ENCODE measurements at places on chromosomes 3 and 15. TPM values are rescaled to one million over a fixed set of nuclear protein-coding genes. Genes with fewer than 3 reads are reported as not detected.
A peak's percentile ranks its signal among the peaks of the same experiment; 100 is the strongest.

DNA sequence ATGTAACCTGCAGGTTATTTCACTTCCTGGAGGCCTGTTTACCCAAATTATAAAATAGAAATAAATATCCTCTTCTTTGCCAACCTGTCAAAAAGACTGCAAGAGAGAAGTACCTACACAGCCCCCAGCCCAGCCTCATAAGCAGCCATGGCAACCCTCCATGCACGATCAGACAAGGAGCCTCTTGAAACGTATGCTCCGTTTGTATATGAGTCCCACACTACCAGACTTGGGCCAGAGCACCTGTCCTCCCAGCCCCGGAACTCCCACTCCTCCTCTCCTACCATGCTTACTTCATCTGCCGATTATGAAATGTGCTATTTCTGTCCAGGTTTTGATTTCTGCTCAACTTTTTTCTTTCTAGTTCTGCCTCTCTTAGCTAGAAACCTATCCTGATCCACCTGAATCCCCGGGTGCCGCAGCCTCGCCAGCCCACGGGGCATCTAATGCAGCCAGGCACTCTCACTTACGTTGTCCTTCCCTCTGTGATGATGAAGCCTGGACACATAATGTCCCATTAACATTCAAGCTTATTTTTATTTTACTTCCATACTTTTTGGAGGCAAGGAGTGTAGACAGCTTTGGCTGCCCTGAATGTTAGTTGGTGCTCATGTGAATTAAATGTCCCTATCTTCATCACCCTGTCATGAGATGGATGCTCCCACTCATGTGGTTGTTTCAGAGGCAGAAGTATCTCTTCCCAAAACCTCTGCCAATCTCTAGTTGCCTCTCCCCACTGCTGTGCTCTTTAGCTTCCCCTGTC is 73.8 kb downstream of the MB21D2 start:
- no peak for DNase-seq

DNA sequence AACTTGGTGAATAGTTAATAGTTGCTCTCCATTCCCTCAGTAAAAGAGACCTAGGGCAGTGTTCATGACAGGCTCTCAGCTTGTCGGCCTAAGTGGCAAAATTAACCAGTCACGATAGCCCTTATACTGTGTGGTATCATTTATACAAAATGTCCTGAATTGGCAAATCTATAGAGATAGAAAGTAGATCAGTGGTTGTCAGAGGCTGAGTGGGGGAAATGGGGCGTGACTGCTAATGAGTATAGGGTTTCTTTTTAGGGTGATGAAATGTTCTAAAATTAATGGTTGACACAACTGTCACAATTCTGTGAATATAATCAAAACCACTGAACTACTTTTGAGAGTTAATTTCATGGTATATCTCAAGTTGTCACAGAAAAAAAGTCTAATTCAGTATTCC is 20.9 kb downstream of the ARIH1 start:
- no peak for DNase-seq

GRCh38 chr15:58543664-58544335 is 112.0 kb downstream of the LIPC start:
- DNase-seq = no peak

- no peak for DNase-seq
Observed at GRCh38 chr3:155853214-155854140, 750 bp downstream of the SLC33A1 start.

DNA sequence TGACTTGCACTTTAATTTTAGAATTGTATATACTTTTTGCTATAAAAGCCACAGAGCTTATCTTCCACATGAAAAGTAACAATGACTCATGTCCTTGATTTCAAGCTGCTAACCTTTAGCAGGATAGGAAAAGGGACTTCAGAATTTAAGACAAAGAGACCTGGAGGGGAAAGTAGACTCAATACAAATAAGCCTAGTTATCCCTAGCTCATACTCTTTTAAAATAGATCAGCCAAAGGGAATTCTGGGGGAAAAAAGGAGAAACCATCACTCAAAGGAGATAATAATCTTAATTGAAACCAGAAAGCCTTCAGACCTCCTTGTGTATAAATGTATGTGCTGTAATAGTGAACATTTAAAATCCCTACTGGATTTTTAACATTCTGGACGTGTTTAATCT is 930.3 kb downstream of the NTRK3 start:
- no peak for DNase-seq

DNA sequence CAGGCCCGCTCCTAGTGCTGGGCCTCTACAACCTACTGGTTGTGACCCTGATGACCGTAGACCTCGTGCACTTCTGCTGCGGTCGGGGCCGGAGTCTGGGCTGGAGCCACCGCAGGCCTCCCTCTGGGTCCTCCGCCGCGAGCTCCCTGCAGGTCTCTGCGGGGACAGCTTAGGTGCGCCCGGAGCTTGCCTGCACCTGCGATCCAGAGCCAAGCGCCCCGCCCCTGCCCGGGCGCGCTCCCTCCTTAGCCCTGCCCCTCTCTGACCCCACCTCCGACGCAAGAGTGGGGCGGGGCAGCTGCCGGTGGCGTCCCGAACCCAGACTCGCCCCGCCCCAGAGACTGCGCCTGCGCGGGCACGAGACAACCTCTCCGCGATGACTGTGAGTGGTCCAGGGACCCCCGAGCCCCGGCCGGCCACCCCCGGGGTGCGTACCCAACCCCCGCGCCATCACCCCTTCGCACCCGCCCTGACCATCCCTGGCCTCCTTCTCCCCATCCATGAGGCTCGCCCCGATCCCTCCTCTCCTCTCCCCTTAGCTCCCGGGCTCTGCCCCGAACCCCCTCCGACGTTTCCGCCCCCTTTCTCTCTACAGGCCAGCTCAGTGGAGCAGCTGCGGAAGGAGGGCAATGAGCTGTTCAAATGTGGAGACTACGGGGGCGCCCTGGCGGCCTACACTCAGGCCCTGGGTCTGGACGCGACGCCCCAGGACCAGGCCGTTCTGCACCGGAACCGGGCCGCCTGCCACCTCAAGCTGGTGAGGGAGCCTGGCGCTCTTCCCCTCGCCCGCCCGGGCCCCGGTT is at the start of gene UNC45A:
UNC45A (plus strand) TSS at position 337 of the 803 bp plus-strand sequence; CDS start at position 377, 40 bp downstream.
- DNase-seq = peak; percentile 68

GRCh38 chr15:81749716-81750375 is 296.0 kb downstream of the MEX3B start:
- no peak for DNase-seq

DNA sequence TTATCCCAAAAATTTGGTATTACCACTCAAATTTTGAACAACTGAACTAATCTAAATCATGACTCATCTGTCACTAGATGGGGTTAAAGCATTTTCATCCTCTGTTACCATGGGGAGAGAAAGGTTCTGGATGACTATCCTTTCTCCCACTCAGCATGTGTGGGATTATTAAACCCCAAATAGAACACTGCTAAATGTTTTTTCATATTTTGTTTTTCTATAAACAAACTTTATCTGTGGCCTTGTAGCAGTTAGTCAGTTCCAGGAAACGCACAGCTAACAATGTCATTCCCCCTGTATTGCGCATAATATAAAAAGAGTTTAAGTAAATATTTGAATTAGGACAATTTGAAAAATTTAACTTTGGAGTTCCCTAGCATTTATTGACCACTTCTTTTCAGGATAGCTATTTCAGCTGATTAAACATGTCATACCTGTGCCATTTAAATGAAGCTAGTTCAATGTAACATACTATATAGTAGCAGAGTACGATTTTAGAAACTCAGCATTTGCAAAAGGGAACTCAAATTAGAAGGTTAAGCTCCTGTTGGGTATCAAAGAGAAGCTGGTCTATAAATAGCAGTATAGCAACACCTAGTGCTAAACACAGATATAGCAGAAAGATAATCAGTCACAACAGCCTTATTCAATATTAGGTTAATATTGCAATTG is 9.2 kb upstream of the TMEM212 start:
- DNase-seq = no peak

GRCh38 chr3:162166543-162166942 is 669.9 kb downstream of the OTOL1 start:
- no peak for DNase-seq

The EPM2AIP1 gene
- 5.5 TPM for total RNA-seq

The NANOGP8 gene
- total RNA-seq = not detected

The SLC2A2 gene
- total RNA-seq = not detected
